ENCODE measurements at places on chromosomes 16 and 17.
A peak's percentile ranks its signal among the peaks of the same experiment; 100 is the strongest.

GRCh38 chr16:58461056-58461455 is 38.9 kb upstream of the NDRG4 start:
- no peak for DNase-seq

GRCh38 chr16:14029658-14030057 is 41.5 kb upstream of the MRTFB start:
- DNase-seq, result no peak

GRCh38 chr17:50214976-50215760 is 13.7 kb upstream of the COL1A1 start:
- no peak for DNase-seq

DNA sequence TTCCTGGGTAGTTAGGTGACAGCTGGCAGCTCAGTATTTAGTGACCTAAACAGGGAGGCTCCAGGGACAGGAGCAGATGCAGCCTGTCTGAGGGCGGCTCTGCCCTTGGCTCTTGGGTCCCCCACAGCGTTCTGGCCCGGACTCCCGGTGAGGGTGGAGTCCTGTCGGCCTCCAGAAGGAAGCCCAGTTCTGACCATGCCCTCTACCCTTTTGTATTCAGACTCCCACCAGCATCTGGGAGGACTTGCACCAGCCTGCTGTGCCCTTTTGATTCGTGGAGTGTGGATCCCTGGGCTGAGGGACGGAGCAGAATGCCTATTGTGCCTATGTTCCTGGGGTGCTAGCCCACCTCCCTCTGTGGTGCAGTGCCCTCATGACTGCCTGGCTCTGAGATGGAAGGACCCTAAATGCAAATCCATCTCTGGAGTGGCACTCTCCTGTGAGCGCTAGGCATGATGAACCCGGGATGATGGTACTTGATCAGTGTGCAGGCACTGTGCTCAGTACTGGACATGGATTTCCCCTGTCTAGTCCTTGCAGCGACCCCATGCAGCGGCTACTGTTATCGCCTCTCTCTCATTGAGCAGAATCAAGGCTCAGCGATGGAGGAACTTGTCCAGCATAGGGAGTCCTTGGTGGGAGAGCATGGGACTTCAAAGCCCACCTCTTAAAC is 123.1 kb downstream of the SNX29 start:
- DNase-seq, result no peak

DNA sequence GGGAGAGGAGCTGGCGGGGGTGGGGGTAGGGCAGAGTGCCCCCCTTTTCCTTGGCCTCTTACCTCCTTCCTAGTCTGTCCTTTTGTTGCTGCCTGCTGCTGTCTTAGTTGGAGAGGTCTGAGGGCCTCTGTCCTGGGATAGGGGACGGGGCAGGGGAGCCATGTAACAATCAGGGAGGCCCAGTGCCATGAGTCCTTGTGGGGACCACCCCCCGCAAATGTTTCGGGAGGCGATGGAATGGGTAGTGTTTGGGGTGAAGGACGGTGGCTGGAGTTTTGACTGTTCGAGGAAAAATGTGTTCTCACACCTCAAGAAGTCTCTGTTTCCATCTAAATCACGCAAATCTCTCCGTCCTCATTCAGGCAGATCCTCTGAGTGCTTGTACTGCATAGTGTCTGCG is 99.0 kb downstream of the OR1D5 start:
- DNase-seq, result no peak

DNA sequence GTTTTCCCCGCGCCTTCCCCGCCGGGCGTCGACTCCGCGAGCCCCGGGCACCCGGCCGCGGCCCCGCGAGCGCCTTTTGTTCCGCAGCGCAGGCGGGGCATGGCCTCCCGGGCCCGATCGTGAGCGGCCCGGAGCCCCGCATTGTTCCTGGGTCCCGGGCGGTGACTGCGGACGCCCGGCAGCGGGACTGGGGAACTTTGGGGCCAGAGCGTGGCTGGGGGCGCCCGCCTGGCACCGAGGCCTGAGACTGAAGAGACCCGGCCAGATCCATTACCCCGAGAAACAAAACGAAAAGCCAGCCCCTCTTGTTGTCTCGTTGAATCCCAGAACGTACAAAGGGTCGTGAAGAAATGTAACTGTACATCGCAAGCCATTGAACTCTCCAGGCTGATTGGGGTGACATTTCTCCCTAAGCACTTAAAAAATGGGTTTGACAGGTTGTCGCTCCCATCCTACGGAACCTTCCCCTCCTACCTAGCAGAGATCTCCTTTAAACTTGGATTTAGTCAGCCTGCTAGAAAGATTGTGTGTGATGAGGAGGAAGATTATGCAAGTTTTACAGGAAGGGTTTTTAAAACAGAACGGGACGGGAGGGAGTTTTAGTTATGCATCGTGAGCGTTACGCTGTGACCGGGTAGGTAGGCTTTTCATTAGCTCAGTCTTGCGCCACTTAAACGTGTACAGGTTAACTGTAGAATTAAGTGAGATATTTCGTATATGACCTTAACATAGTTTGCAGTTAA is 825 bp downstream of the METTL9 start:
- no peak for DNase-seq

DNA sequence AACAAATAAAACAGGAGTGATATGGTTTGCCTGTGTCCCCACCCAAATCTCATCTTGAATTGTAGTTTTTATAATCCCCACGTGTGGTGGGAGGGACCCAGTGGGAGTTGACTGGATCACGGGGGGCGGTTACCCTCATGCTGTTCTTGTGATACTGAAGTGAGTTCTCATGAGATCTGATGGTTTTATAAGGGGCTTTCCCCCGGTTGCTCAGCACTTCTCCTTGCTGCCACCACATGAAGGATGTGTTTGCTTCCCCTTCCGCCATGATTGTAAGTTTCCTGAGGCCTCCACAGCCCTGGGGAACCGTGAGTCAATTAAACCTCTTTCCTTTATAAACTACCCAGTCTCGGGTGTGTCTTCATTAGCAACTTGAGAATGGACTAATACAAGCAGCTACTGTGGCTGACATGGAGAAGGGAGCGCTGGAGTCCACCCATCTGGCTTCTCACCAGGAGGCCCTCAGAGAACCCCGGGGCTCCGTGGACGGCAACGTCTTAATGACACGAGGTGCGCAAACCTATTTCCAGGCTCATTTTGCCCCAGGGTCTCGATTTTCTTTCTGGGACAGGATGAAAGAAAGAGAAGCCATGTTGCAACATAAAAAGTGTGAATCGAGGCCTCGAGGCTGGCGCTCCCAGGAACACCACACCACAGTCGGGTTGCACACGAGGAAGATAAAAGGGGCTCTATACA is 129.5 kb downstream of the DYNLRB2 start:
- peak; percentile 30 for DNase-seq

- no peak for DNase-seq
Observed at GRCh38 chr17:36511216-36511615, 23.5 kb downstream of the MYO19 start.

DNA sequence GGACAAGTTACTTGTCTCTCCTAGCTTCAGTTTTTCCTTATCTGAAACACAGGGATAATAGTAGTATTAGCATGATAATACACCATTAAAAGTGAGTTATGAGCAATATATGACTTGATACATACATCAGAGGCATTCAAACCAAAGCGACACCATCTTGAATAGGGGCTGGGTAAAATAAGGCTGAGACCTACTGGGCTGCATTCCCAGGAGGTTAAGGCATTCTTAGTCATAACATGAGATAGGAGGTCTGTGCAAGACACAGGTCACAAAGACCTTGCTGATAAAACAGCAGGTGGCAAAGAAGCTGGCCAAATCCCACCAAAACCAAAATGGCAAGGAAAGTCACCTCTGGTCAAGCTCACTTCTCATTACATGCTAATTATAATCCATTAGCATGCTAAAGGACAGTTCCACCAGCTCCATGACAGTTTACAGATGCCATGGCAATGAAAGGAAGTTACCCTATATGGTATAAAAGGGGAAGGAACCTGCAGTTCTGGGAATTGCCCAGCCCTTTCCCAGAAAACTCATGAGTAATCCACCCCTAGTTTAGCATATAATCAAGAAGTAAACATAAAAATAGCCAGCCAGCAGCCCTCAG is 37.2 kb upstream of the HS3ST3A1 start:
- DNase-seq, result no peak

DNA sequence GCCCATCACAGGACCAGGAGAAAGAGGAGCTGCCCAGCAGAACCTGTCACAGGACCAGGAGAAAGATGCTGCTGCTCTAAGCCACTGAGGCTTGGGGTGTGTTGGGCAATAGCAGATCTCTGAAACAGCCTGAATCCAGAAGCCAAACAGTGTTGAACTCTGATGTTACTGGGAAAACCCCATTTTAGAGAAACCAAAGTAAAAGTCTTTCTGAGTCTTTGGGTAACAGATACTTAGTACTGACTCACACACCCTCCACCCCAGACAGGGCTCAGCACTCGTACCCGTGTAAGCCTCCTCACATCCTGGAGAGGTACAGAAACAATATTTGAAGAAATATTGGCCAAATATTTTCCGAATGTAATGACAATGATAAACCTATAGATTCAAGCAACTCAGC is 82.8 kb upstream of the GNG13 start:
- no peak for DNase-seq

DNA sequence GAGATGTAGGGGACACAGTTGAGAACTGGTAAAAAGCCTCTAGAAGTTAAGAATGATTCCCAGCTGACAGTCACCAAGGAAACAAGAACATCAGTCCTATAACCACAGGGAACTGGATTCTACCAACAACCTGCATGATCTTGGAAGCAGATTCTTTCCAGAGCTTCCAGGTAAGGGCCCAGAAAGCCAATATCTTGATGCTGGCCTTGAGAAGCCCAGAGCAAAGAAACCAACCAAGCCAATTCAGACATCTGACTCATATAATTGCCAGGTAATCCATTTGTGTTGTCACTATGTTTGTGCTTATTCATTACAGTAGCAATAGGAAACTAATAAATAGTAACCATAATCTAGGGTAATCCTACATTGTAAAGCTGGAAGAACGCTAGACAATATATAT is 81.6 kb downstream of the CACNG1 start:
- no peak for DNase-seq

- no peak for DNase-seq
Observed at GRCh38 chr17:9249245-9249953, 228.1 kb downstream of the NTN1 start.

- DNase-seq, result no peak
Observed at GRCh38 chr17:46198233-46198632, 5.0 kb upstream of the KANSL1 start.

DNA sequence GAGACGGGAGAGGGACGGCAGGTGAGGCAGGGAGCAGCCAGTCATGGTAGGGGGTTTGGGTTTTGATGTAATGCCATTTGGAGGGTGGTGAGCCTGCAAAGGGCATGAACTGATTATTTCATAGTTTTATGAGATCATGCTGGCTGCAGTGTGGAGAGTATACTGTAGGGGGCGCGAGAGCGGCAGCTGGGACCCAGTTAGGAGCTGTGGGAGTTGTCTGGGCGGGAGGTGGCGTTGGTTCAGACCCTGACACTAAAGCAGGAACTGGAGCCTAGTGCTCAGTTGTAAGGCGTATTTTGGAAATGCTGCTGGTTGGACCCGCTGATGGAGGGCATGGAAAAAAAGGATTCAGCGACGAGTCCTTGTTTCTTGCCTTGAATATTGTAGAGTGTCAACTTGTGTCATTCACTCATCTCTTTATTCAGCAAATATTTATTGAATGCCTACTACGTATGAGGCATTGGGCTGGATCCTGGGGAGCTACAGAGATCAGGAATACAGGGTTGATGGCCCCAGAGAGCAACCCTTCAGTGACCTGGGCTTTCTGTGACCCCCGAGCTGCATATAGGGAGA is 23.7 kb upstream of the KDM8 start:
- peak; percentile 91 for DNase-seq

- no peak for DNase-seq
Observed at GRCh38 chr17:80116921-80117380, 15.6 kb downstream of the GAA start.

- DNase-seq, result no peak
Observed at GRCh38 chr17:41098042-41098441, at the start of gene KRTAP4-8. KRTAP4-8 (minus strand) TSS chr17:41098142; CDS start chr17:41098084, 58 bp downstream.

- no peak for DNase-seq
Observed at GRCh38 chr17:77036841-77037381, 103.9 kb upstream of the SEC14L1 start.

DNA sequence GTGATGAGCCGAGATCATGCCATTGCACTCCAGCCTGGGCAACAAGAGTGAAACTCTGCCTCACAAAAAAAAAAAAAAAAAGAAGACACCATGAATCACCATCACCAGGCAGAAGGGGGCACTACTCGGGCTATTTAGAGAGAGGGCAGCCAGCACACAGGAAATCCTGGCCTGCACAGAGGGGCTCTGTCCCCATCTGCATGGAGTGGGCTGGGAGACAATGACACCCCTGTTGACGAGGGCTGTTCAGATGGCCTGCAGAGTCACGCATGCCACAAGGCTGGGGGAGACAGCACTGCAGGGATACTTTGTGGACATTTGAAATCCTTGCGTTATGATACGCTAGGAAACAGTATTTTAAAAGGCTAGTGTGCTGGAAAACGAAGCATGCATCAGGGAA is 48.3 kb downstream of the CUEDC1 start:
- DNase-seq, result no peak

DNA sequence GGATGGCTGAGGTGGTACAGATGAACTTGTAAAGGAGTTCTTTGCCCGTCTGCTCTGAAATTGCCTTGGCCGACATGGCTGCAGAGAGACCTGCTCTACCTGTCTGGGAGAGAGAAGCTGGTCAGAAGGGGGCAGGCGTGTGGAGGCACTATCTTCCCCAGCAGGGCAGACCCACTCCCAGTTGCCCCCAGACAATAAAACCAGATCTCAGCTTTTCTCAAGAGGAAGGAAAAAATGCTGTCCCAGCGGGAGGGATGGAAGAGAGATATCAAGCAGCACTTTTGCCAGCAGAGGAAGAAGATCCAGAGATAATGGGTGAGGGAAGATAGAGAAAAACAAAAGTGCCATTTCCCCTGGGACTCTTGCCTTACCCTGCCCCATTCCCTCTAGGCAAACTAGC is 5.0 kb downstream of the ACLY start:
- DNase-seq, result no peak

- DNase-seq, result no peak
Observed at GRCh38 chr17:17152385-17152784, 53.7 kb downstream of the PLD6 start.

- no peak for DNase-seq
Observed at GRCh38 chr16:86145669-86146068, 246.7 kb downstream of the IRF8 start.

- DNase-seq, result no peak
Observed at GRCh38 chr17:74287031-74287602, 13.1 kb downstream of the DNAI2 start.

DNA sequence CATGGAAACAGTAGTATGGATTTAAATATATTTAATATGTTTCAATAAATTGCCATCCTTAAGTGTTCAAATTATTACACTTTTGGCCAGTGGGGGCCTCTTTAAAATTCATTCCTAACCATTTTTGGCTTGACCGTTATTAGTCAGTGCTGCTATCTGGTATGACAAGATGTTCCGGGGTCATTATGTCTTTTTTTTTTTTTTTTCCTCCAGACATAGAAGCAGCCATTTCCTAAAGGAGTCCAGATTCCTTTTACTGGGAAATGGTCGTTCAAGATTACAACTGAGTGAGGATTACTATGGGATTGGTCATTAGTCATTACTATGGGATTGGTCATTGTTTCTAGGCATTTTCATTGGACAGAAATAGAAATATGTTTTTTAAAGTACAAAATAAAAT is 53.4 kb downstream of the NF1 start:
- DNase-seq, result no peak

Measured in stimulated activated naive CD8-positive, alpha-beta T cell treated with anti-CD3 and anti-CD28 coated beads, Interleukin-15, Interleukin-2, amounts not matched to agents 100 U/mL and 50 U/mL, for 24 hours (primary cell).